Activated CD4-positive, alpha-beta T cell treated with anti-CD3 and anti-CD28 coated beads for 36 hours (primary cell): ENCODE measurements at places on chromosomes 6 and 20. TPM values are rescaled to one million over a fixed set of nuclear protein-coding genes. Genes with fewer than 3 reads are reported as not detected.

GRCh38 chr20:42706759-42707158, 482.9 kb downstream of the PTPRT start:
- no peaks in the 10 kb centered on the region for H3K27me3 ChIP-seq
- H3K4me1 ChIP-seq = no peaks in the 10 kb centered on the region
- no peak overlapping the region for H3K4me3 ChIP-seq
- H3K27ac ChIP-seq = no peak overlapping the region
- H3K36me3 ChIP-seq = no peaks in the 10 kb centered on the region

TMEM244 gene
- total RNA-seq = not detected

GRCh38 chr20:59335377-59335776, 35.0 kb downstream of the EDN3 start:
- no peak overlapping the region for H3K27ac ChIP-seq
- no peaks in the 10 kb centered on the region for H3K4me1 ChIP-seq
- H3K36me3 ChIP-seq = no peaks in the 10 kb centered on the region
- DNase-seq = no peak

DNA sequence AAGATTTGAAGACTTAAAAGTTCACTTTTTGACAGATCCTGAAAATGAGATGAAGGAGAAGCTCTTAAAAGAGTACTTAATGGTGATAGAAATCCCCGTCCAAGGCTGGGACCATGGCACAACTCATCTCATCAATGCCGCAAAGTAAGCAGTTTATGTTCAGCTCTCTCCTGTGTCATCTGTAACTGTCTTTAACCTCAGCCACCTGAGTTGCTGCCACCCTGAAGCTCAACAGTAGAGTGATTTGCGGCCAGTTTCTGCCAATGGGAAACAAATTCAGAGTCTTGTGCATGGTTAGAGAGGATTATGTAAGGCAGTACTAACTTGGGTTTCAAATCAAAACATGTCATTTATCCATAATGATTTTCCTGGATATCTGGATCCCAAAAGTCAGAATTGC, 10.1 kb downstream of the TNFAIP3 start:
- H3K36me3 ChIP-seq = peaks cover 100% of the 10 kb centered on the region
- H3K4me1 ChIP-seq = peaks cover 76% of the 10 kb centered on the region
- peak overlapping the region; percentile 99 for H3K27ac ChIP-seq
- peak overlapping the region; percentile 60 for H3K4me3 ChIP-seq
- no peak for DNase-seq

- no peak overlapping the region for H3K4me3 ChIP-seq
- no peak for DNase-seq
- H3K27me3 ChIP-seq = no peaks in the 10 kb centered on the region
- H3K27ac ChIP-seq = no peak overlapping the region
- H3K4me1 ChIP-seq = peaks cover 4% of the 10 kb centered on the region
- no peaks in the 10 kb centered on the region for H3K36me3 ChIP-seq
These were observed 78.8 kb upstream of the OPRM1 start for GRCh38 chr6:153960281-153960680.

GRCh38 chr20:63626424-63627128, at the start of gene GMEB2:
Gene GMEB2 (minus strand): TSS chr20:63627101. CDS start chr20:63619397, 7,704 bp downstream.
- peaks cover 28% of the 10 kb centered on the region for H3K36me3 ChIP-seq
- H3K4me1 ChIP-seq = peaks cover 36% of the 10 kb centered on the region
- H3K27ac ChIP-seq = peak within 1 kb of the TSS; percentile 97
- peak within 1 kb of the TSS; percentile 87 for H3K4me3 ChIP-seq

HMGN4 gene
- total RNA-seq = 86.4 TPM

RNF182 gene
- total RNA-seq = not detected

DNA sequence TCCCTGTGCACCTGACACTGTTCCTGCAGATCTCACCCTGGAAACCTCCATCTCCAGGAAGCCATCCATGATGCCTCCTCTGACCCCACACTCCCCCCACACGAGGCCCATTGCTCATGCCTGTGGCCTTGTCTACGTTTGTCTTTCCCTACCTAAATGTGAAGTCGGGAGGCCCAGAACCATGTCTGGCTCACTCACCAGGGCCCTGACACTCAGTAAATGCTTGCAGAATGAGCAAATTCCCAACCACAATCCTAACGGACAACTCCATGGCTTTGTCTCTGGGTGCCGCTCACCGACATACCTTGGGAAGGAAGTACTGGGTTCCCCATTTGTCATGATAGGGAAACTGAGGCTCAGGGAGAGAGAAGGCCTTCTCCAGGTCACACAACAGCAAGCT, 7.3 kb downstream of the PEDS1 start:
- peak overlapping the region; percentile 97 for H3K27ac ChIP-seq
- no peak for DNase-seq
- peaks cover 53% of the 10 kb centered on the region for H3K4me1 ChIP-seq
- H3K27me3 ChIP-seq = no peaks in the 10 kb centered on the region

GRCh38 chr6:22747571-22747970, 178.2 kb downstream of the HDGFL1 start:
- no peak overlapping the region for H3K27ac ChIP-seq
- DNase-seq = no peak
- H3K4me1 ChIP-seq = no peaks in the 10 kb centered on the region

AFDN gene
- total RNA-seq = 11.9 TPM

GPLD1 gene
- 0.67 TPM for total RNA-seq

GSTA3 gene
- not detected for total RNA-seq

DNA sequence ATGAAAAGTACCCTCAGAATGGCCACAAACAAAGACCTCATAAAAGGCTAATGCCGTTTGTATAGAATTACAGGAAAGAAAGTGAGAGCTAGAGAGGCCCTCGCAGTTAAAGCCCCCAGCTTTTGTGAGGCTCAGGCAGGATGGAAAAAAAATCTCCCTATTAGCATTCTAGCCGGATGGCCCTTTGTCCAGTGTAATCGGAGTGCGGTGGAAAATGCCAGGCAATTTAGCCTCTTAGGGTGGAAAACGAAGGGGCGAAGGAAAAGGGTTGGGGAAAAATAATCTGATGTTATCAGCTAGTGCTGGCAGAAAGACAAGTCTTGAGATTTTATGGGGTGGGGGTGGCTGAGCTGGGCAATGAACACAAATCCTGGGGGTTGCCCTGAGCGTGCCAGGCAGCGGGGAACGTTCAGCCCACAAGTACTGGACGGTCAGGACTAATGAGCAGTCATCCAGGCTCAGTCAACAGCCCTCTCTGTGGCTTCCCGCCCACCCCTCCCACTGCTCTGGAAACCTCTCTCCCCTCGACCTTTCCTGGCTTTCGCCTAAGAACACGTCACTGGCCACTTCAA, 92.4 kb downstream of the PSMG4 start:
- no peak for DNase-seq
- no peak overlapping the region for H3K27ac ChIP-seq
- H3K4me1 ChIP-seq = peaks cover 13% of the 10 kb centered on the region

SLC13A3 gene
- total RNA-seq = 0.07 TPM

TDRD6 gene
- total RNA-seq = not detected
